ENCODE measurements at places on chromosomes 3 and 15.

- no peak for DNase-seq
These were observed 49.5 kb downstream of the MYLK start for GRCh38 chr3:123834631-123835030.

DNA sequence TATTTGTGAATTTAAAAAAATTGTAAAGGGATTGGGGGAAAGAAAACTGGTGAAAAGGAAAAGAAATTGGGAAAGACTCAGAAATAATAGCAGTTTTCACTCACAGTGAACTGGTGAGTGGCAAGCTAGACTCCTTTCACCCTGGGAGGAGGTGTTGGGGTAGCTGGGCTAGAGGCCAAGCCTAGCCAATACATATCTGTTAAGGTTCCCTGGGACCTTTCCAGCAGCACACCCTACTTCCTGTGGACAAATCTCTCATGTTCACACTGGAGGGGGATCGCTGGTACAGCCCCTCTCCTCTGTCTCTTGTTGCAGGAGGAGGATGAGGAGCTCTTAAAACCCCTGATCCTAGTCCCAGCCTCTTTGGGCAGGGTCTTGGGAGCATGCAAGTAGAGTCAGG, 3.7 kb upstream of the RPP25 start:
- DNase-seq: no peak

- DNase-seq: no peak
These were observed 9.8 kb downstream of the PLA2G4E start for GRCh38 chr15:42011074-42011473.

GRCh38 chr3:73786321-73786807, 161.6 kb upstream of the PDZRN3 start:
- no peak for DNase-seq

DNA sequence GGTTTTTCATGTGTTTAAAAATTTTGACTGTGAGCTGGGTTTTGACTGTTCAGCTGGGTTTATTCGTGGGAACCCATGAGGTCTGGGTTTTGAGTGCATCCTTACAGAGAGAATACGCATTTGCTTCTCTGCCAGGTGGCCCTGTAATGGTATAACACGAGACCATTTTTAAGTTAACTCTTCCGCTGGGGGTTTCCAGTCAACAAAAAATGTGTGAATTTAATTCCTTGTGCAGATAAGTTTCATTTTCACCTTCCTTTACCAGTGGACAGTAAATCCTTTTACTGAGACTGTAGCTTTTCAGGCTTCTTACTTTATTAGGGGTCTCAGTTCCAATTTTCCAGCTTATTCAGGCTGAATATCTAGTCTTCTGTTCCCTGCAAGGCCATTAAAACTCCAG, 149.6 kb downstream of the OPA1 start:
- no peak for DNase-seq

DNA sequence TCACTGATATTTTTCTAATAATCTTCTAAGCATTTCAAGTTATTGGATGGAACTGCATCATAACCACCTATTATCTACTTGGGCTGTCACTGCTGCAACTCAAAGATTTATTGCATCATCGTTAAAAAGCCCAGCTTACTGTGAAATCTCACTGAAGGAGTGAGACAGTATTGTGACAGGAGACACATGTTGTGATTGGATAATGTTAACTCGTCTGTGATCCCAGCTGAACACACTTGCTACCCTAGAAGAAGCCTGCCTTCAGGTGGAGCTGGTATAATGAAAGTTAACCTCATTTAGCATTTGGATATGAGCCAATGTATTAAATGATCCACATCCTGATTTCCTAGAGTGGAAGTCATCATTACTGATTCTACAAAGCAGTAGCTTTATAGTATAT, 138.1 kb downstream of the MAP2K5 start:
- no peak for DNase-seq

GRCh38 chr3:172352786-172353185, 95.5 kb downstream of the GHSR start:
- no peak for DNase-seq

DNA sequence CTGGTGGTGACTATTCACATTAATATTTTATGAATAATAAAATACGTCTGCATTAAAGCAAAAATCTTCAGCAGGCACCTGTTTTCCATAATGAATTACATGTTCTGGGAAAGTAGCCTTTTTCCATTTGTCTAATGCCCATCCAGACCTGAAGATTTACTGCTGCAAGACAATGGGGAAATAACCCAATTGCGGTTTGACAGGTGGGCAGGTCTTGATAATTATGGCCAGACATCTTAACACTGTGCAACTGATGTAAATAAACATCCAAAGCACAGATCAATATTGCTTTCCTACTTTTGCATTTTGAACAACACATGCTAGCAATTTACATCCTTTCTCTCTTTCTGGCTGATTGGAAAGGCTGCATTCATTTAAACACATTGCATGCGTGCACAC, 173.9 kb downstream of the MEIS2 start:
- no peak for DNase-seq

- no peak for DNase-seq
These were observed 507.7 kb upstream of the SEMA6D start for GRCh38 chr15:47209591-47209990.

GRCh38 chr3:143139762-143140161, 20.2 kb downstream of the CHST2 start:
- DNase-seq: peak; percentile 48

DNA sequence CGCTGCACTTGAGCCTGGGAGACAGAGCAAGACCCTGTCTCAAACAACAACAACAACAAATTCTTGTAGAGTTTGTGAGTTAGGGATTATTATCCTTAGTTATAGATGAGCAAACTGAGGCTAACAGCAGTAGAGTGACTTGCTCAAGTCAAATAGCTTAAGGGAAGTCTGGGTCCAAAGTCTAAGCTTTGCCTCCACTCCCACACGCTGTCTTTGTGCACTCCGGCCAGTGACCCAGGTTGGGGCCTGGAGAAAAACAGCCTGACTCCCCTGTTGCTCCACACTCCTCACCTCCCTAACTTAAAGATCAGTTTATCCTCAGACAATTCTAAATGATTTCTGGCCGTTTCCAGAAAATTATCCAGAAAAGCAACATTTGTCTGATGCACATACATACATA, 9.2 kb upstream of the SIN3A start:
- DNase-seq: no peak

GRCh38 chr3:90055666-90056065, 948.2 kb downstream of the EPHA3 start:
- no peak for DNase-seq

- no peak for DNase-seq
These were observed 70.6 kb upstream of the CTSH start for GRCh38 chr15:79015416-79015815.

- no peak for DNase-seq
These were observed 19.0 kb downstream of the FAM3D start for GRCh38 chr3:58647381-58648141.

DNA sequence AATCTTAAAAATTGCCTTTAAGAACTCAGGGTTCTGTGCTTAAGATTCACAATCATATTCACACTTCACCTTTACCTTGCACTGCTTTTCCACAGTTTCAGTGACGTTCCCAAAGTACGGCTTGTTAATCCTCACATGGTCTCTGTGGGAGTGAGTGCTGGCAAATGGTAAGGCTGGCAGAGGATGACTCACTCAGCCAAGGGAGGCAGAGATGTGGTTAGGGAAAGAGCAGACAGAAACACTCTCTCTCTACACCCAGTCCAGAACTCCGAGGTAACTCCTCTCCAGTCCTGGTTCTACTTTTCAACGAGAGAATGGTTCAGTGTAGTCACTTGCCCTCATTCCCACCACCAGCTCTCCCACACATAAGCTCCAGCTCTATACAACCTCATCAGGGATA, 33.1 kb downstream of the RASGRP1 start:
- no peak for DNase-seq

DNA sequence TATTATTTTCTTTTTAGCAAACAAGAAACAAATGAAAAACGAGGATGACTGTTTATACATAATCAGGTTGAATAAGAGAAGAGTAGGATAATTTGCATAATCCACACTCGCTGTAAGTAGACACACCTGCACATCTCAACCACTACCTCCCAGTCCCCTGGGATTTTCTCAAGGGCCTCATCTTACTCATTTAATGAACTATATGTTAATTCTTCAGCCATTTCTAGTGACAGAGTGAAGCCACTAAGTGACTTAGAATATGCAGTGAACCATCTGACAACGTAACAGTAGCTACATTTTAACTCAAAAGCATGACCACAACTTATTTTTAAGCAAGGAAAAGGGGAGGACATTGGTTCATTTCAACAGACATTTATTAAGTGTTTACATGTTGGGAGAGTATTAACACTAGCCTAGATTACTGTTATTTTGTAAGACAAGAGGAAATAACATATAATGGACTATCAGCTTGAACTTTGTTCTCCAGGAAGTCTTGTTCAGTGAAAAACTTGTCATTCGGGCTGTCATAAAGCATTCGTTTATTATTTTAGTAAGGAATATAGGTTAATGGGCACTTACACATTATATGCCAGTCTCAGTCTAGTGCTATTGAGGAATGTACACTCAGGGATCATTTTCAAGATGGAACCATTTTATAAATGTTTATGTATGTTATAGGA, 173.0 kb upstream of the ROBO2 start:
- DNase-seq: no peak

- DNase-seq: peak; percentile 67
These were observed 14.1 kb downstream of the SYNM start for GRCh38 chr15:99118801-99119546.

DNA sequence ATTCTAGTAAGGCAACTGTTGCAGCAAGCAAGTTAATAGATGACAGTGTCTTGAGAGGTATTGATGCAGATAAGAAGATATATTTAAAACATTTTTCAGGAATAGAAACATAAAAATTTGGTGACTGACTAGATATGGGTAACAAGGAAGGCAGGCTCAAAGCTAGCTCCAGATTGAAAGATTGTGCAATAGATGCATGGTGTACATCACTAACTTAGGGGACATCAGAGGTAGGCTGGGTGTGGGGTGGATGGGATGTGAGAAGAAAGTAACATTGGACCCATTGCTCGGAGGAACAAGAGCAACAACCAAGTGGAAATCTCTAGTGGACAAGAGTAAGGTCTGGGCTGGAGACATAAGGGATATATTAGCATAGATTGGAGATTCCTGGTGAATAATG, 306.9 kb downstream of the MCTP2 start:
- no peak for DNase-seq

GRCh38 chr15:80694611-80695098, 455 bp upstream of the ABHD17C start:
- DNase-seq: no peak

DNA sequence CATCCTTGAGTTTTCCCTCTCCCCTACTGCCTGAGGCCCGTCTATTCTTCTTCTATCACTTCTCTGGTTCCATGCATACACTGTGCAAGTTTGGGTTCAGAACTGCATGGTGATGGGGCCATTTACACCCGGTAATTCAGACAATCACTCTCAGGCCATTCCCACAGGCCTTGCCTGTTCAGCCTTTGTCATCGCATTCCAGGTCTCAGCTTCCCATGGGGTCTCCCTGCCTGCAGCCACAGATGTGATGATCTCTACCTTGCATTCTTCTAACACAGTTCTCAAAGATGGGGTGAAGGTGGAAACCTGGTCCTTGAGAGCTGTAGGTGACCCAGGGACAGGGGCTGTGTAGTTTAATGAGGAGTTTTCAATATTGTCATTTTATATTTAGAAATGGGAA, 209.2 kb upstream of the TOPAZ1 start:
- no peak for DNase-seq

GRCh38 chr3:128369881-128370642, 96.6 kb downstream of the DNAJB8 start:
- no peak for DNase-seq

- peak; percentile 64 for DNase-seq
These were observed 676 bp downstream of the TCF12 start for GRCh38 chr15:56919031-56919608.

GRCh38 chr3:185280572-185281365, 26.9 kb upstream of the EHHADH start:
- no peak for DNase-seq

- no peak for DNase-seq
These were observed 14.5 kb upstream of the FAN1 start for GRCh38 chr15:30889196-30889595.

DNA sequence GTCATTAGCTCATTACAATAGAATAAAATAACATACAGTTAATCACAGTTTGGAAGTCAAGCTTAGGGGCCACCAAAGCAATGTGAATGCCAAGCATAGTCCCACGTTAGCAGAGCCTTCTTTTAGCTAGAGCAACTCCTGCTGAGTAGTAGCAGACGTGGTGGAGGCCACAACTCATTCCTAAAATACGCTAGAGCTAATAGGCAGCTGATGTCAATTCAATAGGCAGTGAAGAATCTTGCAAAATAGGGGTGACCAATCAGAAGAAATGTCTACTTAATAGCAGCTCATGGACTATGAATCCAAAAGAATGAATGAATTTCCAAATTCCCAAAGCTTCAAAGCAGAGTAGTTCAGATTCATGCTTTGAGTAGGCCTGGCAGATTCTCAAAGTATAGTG, 292.9 kb upstream of the RORA start:
- no peak for DNase-seq

DNA sequence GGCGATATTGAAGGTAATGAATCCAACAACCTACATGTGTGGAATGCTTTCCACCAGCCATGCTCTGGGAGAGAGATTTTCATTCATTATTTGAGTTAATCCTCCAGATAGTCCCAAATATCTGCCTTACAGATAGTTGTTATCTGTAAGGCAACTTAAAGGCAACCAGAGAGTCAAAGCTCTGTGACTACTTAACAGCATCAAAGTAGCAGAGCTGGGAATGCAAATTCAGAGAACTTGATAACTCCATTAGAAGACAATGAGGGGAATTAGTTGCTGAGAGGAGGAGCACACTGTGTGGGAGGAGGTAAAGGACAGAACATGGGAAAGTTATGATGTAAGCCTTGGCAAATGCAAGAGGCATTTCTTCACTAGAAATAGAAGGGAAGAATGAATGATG, 10.5 kb upstream of the CRBN start:
- DNase-seq: no peak

DNA sequence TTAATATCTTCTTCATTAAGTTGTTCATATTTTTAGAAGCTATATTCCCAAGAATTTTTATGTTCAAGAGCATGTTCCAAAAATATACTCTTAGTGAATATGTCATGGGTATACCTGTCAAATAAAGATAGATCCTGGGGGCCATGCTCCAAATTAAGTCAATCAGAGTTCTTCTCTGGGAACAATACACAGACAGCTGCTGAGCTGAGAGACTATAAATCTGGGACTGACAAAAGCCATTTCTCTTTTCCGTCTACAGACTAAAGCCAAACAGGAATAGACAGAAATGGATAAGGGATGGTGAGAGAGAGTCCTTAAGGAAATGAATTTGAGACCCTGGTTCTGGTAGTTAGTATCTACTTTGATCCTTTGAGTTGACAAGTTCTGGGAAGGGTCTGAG, 465.1 kb upstream of the RASGRP1 start:
- no peak for DNase-seq

GRCh38 chr15:40327457-40327856, 4.0 kb downstream of the INAFM2 start:
- DNase-seq: no peak

- DNase-seq: no peak
These were observed 73.0 kb downstream of the ATP1B3 start for GRCh38 chr3:141949399-141949798.
